ENCODE measurements at places on chromosomes 2 and 18.

DNA sequence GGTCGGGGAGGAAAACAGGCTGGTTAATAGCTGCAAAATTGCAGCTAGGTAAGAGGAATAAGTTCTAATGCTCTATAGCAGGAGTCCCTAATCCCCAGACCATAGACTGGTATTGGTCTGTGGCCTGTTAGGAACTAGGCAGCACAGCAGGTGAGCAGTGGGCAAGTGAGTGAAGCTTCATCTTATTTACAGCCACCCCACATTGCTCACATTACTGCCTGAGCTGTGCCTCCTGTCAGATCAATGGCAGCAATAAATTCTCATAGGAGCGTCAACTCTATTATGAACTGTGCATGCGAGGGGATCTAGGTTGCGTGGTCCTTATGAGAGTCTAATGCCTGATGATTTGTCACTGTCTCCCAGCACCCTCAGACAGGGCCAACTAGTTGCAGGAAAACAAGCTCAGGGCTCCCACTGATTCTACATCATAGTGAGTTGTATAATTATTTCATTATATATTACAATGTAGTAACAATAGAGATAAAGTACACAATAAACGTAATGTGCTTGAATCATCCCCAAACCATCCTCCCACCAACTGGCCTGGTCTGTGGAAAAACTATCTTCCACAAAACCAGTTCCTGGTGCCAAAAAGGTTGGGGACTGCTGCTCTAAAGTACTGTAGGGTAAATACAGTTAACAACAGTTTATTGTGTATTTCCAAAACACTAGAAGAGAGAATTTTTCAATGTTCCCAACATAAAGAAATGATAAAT lies 91.7 kb upstream of the TFCP2L1 start:
- DNase-seq, result no peak

- DNase-seq, result no peak
Measured at GRCh38 chr2:43819491-43820163, 19.0 kb downstream of the ABCG5 start.

DNA sequence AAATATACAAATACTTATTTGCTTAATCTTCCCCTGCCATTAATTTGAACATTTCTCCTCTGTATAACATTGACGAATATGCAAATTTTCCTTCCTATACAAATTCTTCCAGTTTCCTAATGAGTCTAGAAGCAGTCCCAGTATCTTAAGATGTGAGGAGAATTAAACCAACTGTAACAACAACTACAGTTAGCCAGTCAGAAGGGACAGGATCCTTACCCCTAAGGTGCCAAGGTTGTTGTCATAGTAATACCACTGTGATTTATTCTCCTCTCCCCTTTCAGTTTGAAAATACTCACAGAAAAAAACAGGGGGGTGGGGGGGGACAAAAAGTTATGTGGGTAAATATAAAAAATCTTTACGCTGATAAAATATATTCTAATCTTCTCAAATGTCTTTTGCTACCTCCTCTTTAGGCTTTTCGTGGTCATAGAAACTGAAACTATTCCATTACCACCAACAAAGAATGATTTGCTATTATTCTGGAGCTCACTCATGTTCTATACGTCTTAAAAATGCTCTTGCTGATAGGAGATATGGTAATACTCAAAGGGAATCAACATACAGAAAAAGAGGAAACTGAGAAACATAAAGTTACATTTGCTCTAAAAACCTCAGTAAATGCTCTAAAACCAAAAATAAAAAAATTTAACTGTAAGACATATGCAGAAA lies 107.6 kb downstream of the MEMO1 start:
- DNase-seq, result no peak

GRCh38 chr18:58241026-58241679 lies 197.1 kb downstream of the NEDD4L start:
- no peak for DNase-seq

GRCh38 chr2:202152104-202152715 lies 79.2 kb downstream of the KIAA2012 start:
- DNase-seq, result no peak

DNA sequence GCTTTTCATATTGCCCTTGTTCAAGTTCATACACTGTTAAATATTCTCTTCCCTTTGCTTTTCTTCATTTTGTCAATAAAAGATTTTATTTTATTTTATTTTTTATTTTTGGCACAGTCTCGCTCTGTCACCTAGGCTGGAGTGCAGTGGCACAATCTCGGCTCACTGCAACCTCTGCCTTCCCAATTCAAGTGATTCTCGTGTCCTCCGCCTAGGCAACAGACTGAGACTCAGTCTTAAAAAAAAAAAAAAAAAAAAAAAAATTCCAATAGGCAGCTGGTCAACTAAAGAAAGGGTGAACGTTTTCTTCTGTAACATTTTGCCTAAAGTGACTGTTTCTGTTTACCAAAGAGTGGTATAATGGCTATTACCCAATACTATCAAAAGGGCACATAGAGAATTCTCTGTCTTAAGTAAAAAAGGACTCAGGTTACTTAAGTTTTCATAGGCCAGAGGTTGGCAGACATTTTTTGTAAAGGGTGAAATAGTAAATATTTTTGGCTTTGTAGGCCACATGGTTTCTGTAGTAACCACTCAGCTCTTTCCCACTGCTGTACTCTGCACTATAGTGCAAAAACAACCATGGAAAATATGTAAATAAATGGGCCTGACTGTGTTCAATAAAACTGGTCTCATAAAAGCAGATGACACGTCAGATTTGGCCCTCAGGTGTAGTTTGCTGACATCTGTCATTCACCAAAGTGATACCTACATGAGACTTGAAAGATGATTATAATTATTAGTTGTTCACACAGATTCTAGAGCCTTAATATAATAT lies 113.4 kb downstream of the MIB1 start:
- DNase-seq, result no peak

All from nucleus accumbens (tissue), 56 donors.